ENCODE measurements at places on chromosomes 4 and X.

DNA sequence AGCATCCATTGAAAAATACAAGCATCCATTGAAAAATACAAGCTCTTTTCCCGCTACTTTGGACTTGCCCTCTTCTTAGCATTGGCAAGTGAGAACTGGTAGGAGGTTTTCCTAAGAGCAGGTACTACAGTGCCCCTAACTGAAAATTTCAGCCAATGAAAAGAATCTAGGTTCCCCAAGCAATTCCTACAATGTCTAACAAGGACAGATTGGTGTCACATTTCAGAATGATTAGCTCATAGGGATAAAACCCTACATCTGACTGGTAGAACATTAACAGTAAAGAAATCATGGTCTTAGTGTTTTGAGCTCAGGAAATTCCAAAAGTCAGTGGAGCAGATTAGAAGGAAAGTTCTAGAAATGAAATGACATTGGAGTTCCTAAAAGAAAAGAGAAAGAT is 68.6 kb upstream of the QRFPR start:
- no peak for DNase-seq

DNA sequence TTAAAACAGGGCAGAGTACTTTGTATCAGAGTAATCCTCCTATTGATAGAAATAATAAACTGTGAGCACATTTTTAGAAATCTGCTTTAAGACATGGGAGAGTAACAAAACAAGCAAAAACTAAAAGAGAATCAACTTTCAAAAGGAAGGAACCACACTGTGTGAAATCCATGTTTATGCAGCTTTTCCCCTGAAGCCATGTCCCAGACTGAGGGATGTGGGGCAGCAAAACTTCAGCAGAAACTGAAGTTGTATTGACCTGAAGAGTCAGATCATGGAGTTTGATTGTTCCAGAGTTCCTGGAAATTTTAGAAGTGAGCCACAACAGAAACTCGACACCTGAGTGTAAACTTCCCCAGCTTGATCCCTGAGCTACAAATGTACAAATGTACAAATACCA is 53.2 kb downstream of the COMMD8 start:
- DNase-seq = no peak

- no peak for DNase-seq
Measured at GRCh38 chrX:88613338-88613737, 133.7 kb upstream of the CPXCR1 start.

DNA sequence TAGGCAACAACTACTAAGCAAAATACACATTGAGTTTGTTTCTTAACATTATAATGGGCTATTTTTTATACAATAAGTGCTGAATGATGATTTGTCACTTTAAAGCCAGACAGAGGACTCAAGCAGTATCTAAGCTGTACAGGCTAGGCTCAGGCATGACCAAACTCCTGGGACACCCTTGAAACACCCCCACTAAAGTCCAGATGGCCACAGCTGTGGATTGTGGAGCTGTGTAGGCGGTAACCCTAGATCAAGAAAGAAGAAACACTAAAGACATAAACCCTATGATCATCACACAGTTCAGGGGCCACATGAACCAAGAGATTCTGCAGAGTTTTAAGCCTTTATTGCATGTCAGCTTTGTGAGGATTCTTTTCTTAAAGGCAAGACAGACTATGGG is 25.1 kb downstream of the TAB3 start:
- DNase-seq = no peak

DNA sequence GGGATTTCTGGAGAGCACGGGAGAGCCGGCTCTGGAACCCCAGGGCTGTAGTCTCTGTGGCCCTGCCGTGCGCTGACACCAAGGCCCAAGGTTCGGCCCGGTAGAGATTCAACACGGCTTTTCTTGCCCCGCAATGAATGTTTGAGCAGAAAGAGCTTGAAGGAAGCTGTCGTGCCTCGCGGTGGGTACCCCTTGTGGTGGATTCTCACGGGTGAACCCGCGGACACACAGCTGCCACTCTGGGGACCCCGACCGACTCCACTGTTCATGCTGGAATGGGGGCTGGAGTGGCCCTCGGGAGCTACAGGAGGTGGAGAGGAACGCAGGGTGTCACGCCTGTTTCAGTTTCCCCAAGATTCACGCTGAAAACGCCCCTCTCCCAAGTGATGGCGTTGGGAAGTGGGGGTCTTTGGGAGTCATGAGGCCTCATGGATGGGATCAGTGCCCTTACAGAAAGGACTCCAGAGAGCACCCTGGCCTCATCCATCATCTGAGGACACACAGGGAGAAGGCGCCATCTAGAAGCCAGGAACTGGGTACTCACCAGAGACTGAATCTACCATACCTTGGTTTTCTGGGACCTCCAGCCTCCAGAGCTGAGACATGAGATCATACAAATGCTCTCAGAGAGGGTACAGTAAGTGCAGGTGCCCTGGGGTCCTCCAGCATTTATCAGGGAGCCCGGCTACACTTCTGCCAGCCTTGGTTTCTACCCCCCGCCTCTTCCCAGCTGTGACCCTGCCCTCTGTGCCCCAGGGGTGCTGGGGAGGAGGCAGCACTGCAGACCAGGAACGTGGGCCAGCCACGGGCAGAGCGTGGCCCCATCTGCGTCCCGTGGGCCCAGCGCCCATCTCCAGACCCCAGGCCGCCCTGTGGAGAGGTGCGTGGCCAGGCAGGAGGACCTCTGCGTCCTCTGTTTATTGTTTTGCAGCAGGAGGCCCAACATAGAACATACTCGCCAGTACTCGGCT is 6.4 kb downstream of the SLC25A6 start:
- no peak for DNase-seq

DNA sequence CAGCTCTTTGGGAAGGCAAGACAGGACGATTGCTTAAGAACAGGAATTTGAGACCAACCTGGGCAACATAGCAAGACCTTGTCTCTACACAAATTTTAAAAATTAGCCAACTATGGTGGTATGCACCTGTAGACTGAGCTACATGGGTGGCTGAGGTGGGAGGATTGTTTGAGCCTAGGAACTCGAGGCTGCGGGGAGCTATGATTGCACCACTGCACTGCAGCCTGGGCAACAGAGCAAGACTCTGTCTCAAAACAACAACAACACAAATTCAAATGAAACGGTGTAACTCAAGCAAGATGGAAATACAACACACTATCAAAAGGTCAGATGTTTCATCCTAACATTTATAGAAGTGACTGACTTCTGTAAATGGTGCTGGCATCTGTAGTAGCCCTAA is 37.1 kb downstream of the XG start:
- DNase-seq = no peak
